ENCODE measurements at places on chromosomes 5 and 9.
A peak's percentile ranks its signal among the peaks of the same experiment; 100 is the strongest.

- no peak for DNase-seq
Measured at GRCh38 chr9:105044518-105044917, 116.6 kb upstream of the ABCA1 start.

DNA sequence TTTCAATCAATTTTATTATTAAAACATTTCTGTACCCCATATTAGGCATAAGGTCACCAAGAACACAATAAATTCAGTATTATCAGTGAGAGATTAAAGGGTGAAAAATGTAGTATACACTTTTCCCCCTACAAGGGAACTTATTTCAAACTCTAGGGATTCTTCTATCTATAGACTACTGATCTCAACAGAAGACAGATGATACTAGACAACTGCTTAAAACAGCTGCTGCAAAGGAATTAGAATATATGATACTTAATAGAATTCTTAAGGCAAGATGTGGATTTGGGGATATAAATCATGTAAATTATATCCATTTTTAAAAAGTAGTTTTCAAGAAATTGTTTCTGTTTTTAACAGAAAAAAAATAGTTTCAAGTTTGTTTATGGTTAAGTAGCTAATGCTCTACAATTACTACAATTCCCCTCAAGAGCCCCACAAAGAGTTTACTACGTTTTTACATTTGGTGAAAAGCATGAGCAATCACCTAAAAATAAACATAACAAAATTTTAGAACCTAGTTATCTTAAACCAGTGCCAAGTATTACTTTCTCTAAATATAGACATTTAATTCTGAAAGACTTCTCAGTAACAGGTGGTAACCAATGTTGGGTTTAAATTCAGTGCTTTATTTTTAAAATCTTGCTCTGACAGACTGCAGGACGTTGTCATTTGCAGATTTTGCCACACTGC lies 6.0 kb downstream of the KIF24 start:
- no peak for DNase-seq

DNA sequence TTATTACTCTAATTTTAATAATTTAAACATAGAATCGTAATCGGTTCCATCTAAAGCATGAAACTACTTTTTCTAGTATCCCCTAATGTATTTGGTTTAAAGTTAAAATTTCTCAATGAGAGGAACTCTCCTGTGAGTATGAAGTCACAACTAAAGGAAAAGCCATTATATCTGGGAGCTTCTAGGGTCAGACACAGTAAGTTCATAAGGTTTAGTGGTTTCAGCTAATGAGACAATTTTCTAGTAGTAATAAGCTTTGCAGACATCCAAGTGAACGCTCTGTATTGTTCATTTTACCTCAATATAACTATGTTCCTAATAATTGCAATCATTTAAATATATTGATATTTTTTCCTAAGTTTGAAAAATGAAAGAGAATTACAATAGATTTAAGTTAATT lies 364.4 kb upstream of the CDH9 start:
- no peak for DNase-seq

DNA sequence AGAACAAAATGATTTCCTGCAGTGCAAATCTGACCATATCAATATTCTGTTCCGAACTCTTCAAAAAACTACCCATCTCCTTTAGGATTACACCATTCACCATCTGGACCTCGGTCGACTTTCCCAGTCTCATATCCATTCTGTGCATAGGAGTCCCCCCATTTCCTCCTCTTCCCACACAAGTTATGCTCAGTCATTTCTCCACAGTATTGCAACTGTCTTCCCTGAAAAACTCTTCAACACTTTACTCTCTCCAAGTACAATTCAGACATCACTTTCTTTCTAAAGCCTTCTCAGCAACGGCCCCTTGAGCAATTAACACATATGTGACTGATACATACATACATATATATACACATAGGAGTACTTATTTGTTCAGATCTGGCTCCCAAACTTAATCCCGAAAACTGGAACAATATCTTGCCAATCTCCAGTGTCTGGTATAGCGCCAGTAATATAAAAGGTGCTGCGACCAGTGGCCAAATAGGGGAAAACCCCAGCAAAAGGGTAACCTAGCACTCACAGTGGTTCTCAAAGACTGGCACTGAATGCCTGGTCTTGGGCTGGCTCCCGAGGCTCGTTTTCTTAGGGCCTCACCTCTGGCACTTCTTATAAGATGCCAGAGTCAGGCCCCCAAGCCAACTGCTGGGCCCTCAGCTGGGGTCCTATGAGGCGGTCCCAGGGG lies 629 bp downstream of the ZBTB26 start:
- DNase-seq = no peak

DNA sequence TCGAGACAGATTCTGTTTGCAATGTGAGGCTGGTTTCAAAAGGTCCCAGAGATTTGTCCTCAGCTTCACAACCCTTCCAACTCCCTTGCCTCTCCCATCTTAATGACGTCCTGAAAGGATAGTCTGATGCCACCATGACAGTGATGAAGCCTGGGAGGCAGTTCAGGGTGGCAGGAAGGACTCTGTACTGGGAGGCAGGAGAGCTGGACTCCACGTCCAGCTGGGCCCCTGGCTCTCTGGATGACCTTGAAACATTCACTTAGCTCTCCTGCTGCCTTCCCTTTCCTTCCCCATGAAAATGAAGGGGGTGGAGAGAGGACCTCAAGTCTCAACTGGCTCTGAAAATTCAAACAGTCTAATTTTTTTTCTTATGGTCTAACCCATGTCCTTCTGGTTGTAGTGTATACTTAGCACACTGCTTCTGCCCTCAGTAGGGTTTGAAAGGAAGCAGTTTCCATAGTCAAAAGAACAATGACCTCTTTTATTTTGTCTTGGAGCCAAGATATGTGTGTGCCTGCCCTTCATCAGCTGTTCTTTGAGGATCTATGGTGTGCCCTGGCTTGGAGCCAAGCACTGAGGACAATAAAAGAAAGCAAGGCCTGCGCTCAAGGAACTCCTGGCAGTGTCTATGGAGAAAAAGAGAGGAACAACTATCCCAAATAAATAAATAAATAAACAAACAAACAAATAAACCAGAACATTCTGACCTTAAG lies 188.3 kb downstream of the GRIA1 start:
- DNase-seq = no peak

DNA sequence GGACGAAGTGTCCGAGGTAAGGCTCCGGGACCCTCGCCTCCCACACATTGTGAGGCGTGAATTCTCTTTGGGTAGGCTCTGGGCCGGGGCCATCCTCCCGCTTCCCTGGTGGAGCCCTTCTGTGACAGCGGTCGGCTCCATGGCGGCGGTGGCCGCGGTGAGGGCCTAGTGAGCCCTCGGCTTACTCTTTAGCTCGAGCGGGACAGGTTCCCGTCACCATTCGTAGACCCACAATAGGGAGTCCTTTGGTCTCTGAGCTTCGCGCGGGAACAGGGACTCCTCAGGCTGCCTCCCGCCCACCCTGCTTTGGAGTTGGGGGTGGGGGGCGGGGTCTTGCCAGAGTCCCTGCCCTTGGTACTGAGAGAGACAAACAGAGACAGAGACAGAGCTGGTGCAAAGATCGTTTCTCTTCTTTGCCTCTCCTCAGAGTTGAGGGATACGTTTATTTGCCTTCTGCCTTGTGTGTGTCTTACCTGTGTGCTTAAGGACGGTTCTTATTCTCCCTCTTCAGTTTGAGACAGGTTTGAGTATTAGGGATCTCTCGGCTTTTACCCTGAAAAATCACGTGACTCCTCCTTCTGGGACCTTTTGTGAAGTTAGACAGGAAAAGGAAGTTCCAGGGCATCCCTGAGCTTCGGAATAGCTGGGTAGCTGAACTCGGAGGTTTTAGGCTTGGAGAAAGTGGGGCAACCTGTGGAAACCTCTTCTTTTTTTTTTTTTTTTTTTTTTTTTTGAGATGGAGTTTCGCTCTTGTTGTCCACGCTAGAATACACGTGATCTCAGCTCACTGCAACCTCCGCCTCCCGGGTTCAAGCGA lies 833 bp downstream of the ANKHD1 start:
- peak; percentile 29 for DNase-seq

GRCh38 chr5:85472749-85473148 lies 1088.1 kb upstream of the EDIL3 start:
- DNase-seq = no peak

- DNase-seq = no peak
Measured at GRCh38 chr5:61916621-61917620, 389.1 kb upstream of the KIF2A start.

GRCh38 chr5:27472000-27472763 lies 433.8 kb upstream of the CDH9 start:
- peak; percentile 15 for DNase-seq

- no peak for DNase-seq
Measured at GRCh38 chr9:4012441-4012840, 287.4 kb downstream of the GLIS3 start.

- DNase-seq = no peak
Measured at GRCh38 chr9:133162861-133163503, 732 bp downstream of the GBGT1 start.

- DNase-seq = no peak
Measured at GRCh38 chr5:115402092-115402491, 105.6 kb upstream of the CCDC112 start.

DNA sequence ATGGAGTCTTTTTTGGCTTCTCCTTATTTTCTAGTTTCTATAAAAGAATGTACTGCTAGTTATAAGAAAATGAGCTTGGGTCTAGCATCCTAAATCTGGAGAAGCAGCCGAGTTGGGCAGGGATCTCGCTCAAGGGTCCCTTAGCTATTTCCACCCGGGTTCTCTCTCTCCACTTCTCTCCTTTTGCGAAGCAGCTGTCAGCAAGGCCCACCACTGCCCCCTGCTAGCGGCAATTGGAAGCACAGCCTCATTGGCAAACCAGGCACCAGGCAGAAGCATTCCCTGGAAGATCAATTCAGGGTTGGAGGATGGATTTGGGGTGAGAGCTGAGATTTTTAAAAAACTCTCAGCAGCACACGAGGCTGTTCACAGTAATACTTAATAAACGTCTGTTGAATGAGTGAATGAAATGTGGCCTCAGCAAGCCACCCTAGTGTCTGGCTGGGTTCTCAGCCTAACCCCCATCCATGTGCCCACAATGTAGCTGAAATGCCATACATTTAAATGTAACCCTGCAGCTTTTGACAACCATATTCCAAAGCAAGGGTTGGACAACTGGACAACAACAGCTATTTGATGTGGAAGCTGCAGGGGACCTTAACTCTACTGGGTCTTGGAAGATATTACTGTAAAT lies 34.6 kb upstream of the TNIP1 start:
- peak; percentile 69 for DNase-seq

- DNase-seq = no peak
Measured at GRCh38 chr5:58548068-58548467, 34.8 kb upstream of the RAB3C start.

- no peak for DNase-seq
Measured at GRCh38 chr5:142036918-142037317, 24.1 kb upstream of the GNPDA1 start.

DNA sequence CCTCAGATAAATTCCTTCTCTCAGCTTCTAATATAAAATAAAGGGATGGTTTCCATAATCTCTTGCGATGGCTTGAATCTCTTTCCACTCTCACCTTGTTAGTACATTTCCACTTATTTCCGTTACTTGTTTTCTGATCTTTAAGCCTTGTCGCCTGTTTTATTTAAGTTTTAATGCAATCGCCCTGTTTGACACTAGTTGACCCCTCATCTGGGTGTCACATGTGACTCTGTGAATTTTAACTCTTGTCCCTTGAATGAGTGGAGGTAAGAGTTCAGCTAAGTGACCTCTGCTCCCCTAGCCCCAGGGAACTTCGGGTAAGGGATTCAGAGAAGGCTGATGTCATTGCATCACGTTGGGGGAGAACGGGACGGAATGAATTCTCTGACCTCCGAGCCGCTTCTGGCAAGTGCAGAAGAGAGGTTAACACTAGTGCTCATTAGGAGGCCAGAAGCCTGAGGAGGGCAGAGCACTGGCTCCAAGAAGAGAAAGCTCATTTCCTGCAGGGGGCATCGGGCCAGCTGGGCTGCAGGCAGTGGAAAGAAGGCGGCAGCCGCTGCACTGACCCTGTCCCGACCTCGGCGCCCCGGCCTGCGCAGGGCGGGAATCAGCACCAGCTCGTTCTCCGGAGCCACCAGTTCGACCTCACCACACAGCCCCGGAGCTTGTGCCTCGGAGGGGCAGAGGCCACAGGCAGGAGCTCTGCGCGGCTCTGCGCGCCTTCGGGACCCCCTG lies 569 bp downstream of the HINT2 start:
- DNase-seq = peak; percentile 51

DNA sequence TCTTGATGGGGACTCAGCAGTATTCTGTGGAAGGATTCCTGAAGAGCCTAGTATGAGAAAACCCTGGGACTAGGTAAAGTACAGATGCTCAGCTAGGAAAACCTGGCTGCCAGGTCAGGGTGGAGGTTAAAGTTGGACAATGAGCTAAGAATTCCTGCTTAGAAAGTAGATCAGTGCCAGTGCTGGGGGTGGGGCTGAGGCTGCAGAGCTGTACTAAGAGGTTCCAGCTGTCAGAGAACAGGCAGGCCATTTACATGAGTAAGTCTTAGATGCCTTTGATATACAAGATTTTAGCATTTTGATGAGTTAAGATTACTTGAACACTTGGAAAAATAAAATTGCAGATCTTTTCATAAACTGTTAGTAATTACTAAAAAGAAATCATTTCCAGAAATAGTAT lies 332.3 kb upstream of the NUDT12 start:
- no peak for DNase-seq

- no peak for DNase-seq
Measured at GRCh38 chr9:40927851-40928802, 200.4 kb downstream of the FOXD4L6 start.

DNA sequence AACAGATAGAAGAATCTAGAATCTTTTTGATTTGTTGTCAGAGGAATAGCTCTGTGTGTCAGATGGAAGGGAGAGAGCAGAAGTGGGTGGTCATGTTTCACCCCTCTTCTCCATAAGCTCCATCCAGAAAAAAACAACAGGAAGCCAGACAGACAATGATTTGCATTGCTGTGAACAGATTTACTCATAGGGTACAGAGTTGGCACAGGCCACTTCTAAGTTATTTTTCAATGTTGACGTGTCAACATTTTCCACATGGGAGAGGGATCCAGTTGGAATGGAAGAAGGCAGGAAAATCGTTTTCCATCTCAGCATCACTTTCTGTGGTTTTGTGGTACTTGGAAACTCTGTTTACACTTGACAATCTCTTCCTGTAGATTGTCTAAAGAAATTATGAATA lies 86.7 kb downstream of the INSYN2B start:
- no peak for DNase-seq

DNA sequence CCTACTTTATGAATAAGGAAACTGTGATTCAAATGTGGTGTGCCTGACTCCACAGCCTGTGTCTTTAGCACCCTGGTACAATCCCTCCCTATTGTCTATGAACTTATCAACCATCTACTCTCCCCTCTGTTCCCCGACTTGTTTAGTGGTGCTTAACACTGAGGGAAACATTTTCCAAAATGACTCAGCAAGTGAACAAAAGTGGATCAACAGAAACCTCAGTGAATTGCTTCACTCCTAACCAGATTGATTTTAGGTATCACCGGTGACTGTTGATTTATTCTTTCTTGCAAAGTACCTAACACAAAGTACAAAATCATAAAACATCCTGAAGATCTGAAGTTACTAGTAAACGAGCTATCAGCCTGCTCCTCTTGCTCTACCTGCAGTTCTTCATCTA lies 42.1 kb upstream of the RAPGEF6 start:
- no peak for DNase-seq

GRCh38 chr5:1093361-1093760 lies 18.5 kb downstream of the SLC12A7 start:
- DNase-seq = peak; percentile 69

Data from hematopoietic multipotent progenitor cell treated with erythropoietin and hydrocortisone succinate and interleukin-3 and kit ligand, for 15 days (in vitro differentiated cells).